ENCODE measurements at places on chromosomes 7 and 10.

DNA sequence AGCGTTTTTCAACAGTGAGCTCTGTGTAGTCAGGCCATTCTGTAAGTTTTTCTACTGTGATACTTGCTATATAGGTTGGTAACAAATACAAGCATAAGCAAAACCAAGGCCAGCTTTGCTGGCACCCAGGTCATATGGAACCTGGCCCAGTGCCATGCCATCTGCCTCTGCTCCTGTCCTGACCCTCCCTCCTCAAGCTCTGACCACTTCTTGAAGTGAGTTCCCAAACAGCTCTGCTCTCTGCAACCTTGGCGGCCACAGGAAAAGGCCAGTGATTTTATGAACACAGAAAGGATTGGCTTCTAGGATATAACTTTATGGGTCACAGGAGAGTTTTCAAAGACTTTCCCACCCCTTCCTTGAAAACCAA, 12.8 kb downstream of the NOD1 start:
- DNase-seq, result no peak

DNA sequence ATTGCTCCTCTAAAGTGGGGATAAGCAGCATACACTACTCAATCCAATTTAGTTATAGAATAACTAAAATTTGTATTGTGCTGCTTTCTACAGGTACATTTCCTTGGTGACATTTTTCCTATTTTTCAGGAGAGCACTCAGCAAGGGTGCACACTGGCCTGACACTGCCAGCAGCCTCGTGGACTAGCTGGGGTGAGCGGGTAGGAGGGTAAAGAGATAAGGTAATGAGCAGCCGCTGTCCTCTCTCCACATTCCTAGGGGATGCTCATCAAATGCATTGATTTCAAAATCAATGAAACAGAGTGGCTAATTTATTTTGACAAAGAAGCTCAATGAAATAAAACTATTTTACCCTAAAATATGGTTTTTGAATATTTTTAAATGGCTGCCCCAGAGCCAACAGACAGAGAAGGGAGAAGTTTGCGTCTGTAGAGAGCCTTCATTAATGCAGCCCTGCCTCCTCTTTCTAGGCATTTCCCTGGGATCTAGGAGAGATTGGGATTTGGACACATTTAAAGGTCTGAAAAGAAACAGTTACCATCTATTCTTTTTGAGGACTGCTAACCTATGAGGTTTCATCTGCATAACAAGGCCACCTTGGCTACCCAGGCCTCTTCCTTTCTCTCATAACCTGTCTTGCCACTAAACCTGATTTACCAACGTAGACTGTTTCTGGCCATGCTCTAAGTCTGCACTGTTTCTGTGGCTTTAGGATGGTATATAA, 561.0 kb downstream of the IPMK start:
- no peak for DNase-seq

GRCh38 chr10:73414230-73414945, 530 bp upstream of the ANXA7 start:
- no peak for DNase-seq

- no peak for DNase-seq
Observed at GRCh38 chr10:75466001-75466400, 34.6 kb downstream of the LRMDA start.

DNA sequence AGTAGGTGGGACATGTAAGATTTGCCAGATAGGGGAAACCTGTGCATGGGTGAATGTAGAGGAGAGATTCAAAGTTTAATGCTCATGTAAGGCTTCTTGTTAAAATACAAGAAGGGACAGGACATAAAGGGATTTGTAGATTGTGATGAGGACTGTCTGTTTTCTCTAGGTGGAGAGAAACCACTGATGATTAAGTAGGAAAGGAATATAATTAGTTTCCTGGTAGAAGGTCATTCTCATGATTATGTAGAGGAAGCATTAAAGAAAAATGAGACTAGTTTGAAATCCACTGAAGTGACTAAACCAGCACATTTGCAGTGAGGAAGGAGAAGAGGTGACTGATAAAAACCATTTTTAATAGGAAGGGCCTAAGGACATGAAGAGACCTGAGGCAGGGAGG, 19.6 kb upstream of the MACC1 start:
- DNase-seq, result no peak

DNA sequence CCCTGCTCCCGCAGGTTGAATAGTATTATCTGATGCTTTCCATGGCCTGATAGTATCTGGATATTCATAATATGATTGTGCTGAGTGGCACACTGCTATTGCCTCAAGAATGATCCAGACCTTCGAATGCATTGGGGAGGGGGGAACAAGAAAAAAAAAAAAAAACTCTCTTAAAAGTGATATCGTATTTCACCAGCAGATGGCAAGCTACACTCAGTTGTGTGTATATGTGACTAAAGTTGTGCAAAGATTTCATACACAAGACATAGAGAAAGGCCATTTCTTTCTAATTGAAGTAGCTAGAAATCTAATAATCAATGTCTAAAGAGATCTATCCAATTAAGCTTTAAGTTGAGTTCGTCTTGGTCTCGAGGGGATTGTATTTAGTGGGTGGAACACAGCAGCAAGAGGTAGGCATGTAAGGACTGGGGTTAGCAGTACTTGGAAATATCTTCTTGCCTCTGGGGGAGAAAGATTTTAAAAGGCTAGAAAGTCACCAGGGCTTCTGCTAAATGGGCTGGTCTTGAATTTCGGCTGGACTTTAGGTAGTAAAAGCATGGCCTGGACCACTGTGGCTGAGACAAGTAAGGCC, 15.3 kb downstream of the SFRP4 start:
- DNase-seq, result peak; percentile 79

- DNase-seq, result no peak
Observed at GRCh38 chr7:50739744-50740435, 42.8 kb downstream of the GRB10 start.

GRCh38 chr7:116683786-116684185, 11.8 kb downstream of the MET start:
- DNase-seq, result peak; percentile 77

DNA sequence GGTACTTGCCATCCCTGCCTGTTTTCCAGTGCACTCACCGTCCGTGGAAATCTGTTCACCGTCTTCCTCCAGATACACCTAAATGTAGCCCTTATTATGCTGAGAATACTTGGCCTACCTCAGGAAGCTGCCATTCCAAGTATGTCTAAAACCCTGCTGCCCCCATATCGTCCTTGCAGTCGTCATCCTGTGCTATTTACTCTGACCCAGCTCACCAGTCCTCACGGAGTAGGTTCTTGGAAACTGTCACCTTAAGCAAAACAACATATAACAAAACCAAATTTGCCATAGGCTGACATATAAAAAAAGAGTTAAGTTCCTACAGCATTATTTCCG, 880 bp upstream of the PIP4K2A start:
- no peak for DNase-seq

GRCh38 chr10:2284071-2284470, 546.7 kb upstream of the ADARB2 start:
- DNase-seq, result no peak

DNA sequence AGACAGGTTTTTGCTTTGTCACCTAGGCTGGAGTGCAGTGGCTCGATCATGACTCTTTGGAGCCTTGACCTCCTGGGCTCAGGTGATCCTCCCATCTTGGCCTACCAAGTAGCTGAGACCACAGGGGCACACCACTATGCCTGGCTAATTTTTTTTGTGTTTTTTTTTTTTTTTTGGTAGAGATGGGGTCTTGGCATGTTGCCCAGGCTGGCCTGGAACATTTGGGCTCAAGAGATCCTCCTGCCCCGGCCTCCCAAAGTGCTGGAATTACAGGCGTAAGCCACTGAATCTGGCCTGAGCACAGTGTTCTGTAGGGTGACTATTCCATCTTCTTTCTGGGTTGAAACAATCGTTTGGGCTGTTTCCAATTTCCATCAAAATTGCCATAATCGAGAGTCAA, 1.5 kb upstream of the MUC3A start:
- DNase-seq, result no peak

GRCh38 chr7:50628434-50629084, 63.4 kb upstream of the DDC start:
- no peak for DNase-seq

DNA sequence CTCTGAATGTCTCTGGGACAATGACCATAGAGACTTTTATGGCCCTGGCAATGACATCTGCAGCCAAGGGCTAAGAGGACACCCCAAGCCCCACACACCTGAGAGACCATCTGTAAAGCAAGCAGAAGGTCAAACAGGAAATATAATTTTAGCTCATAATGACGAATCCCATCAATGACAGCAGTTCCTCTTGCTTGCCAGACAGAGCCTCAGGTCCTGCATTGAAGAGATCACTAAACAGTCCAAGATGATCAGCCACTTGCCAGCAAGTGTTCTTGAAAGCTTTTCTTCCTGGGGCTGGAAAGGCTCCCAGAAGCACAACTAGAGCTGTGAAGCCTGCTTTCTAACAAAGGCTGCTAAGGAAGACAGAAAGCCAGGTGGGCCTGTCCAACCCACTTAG, 993.7 kb upstream of the AUTS2 start:
- DNase-seq, result no peak

- DNase-seq, result no peak
Observed at GRCh38 chr10:45514291-45515270, 140.6 kb downstream of the ALOX5 start.

All from NB4 (cell line).